ENCODE measurements at places on chromosomes 5 and 9.

DNA sequence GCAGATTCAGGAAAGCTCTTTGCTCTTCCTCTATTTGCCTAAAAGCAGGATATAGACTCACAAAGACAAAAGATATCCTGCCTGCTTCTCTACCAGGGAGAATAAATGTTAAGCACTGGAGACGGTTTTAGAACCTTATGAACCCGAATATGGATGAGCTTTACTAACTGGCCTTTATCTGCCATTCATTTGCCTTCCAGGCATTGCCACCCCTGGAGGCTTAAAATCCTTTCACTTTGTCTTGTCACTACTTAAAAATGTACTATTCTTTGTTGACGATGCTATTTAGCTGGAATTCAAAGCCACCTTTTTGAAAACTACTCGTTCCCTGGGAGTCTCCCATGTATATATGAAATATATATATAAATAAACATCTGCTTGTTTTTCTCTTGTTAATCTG, 23.2 kb upstream of the LVRN start:
- no peak for DNase-seq

DNA sequence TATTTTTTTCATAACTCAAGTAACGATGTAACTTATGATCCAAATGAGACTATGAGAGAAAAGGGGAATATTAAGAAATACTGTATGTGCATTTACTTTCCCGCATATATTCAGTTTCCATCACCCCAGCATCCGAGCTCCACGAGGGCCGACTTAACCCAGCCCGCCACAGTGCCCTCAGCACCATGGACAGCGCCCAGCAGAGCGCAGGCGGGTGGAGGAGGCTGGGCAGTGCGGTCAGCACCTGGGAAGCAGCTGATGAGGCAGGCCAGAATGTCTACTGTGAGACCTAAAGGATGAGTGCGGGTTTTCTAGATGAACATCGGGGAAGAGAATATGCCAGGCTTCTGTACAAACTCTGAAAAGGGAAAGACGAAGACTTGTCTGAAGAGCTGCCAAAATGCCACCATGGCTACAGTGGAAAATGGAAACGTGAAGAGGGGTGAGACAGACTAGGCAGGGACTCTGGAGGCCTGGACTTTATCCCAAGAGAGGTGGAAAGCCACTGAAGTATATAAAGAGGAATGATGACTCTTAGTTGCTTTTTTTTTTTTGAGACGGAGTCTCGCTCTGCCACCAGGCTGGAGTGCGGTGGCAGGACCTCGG, 34.5 kb upstream of the MED27 start:
- DNase-seq = no peak

GRCh38 chr9:135281791-135282737, 194.6 kb downstream of the OLFM1 start:
- DNase-seq = no peak

GRCh38 chr9:131799177-131799823, 59.4 kb upstream of the RAPGEF1 start:
- no peak for DNase-seq

- no peak for DNase-seq
Observed at GRCh38 chr9:106104887-106105286, 410.5 kb downstream of the TMEM38B start.

DNA sequence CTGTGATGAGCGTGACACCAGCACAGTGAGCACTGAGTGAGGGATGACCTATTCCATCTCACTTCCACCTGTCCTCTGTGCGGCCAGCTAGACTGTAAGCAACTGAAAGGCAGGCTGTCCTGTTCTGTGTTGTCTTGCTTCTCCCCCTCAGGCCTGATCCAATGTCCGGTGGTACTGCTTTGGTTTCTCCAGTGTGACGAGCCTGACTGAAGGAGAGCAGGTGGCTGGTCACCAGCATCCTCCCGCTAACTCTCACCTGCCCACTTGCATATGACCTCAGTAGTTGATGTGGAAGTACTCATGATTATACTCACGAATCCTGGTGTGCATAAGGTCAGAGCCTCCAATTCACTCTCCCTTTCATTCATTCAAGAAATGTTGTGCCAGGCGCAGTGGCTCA, 2.4 kb upstream of the SLC27A4 start:
- no peak for DNase-seq

- DNase-seq = no peak
Observed at GRCh38 chr5:112799661-112800060, 61.4 kb upstream of the SRP19 start.

DNA sequence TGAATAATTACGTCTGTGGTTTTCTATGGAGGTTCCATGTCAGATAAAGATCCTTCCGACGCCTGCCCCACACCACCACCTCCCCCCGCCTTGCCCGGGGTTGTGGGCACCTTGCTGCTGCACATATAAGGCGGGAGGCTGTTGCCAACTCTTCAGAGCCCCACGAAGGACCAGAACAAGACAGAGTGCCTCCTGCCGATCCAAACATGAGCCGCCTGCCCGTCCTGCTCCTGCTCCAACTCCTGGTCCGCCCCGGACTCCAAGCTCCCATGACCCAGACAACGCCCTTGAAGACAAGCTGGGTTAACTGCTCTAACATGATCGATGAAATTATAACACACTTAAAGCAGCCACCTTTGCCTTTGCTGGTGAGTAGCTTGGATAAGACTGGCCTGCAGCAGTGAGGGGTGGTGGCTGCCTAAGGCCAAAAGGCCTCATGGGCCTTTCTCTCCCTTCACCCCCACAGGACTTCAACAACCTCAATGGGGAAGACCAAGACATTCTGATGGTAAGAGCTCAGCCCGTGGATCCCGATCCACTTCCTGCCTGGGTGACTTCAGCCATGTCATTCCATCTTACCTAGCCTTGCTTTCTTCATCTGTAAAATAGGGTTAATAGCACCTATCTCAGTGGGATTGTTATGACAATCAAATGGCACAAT, at the start of gene IL3:
Gene IL3 (plus strand): TSS at position 155 of the 661 bp plus-strand sequence. CDS start 52 bp downstream, at position 207.
- no peak for DNase-seq

- no peak for DNase-seq
Observed at GRCh38 chr9:23287390-23287789, 538.6 kb downstream of the ELAVL2 start.

GRCh38 chr5:133390416-133391353, 221.7 kb downstream of the FSTL4 start:
- DNase-seq = no peak

DNA sequence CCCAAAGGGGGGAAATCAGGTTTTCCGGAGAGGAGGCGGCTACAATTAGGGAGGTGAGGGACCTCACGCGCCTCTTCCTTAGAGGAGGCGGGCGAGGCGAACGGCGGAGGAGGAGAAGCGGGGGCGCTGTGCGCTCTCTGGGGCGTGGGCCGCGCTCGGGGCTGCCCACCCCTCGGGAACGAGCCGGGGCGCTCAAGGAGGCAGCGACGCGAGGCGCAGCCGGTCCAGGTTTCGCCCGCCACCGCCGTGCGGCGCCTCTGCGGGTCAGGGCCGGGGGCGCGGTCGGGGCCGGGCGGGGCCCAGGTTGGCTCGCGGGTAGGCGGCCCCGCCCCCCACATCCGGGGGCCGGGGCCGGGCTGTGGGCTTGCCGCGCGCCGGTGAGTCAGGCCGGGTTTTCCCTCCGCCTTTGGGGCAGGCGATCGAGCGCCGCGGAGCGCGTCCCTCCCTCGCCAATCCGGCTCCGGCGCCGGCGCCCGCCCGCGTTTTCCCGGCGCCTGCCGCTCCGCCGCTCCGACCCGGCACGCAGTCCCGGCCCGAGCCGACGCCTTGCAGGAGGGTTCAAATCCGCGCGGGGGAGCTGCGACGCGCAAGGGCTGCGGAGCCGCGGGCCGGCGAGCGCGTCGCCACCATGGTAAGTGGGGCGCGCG, at the start of gene N4BP3:
Gene N4BP3 (plus strand): TSS at position 392 of the 647 bp plus-strand sequence. CDS start 6,052 bp downstream, outside the sequence.
- DNase-seq = no peak
